Stimulated activated CD8-positive, alpha-beta memory T cell treated with anti-CD3 and anti-CD28 coated beads, Interleukin-7, amount 100 ng/mL, for 4 hours (primary cell): ENCODE measurements at places on chromosomes 6 and 20.

- DNase-seq, result no peak
These were observed 38.4 kb downstream of the KIF25 start for GRCh38 chr6:168035661-168036545.

GRCh38 chr6:26163427-26164119 lies 76.3 kb downstream of the HFE start:
- no peak for DNase-seq

DNA sequence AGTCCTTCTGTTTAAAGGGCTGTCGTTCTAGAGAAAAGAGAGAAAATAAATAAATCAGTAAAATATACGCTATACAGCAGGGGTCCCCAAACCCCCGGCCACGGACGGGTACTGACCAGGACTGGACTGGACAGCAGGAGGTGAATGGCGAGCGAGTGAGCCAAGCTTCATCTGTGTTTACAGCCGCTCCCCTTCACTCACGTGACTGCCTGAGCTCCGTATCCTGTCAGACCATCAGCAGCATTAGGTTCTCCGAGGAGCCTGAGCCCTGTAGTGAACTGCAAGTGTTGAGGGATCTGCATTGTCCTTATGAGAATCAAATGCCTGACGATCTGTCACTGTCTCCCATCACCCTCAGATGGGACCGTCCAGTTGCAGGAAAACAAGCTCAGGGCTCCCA lies 76.5 kb downstream of the ZNF217 start:
- DNase-seq, result no peak

DNA sequence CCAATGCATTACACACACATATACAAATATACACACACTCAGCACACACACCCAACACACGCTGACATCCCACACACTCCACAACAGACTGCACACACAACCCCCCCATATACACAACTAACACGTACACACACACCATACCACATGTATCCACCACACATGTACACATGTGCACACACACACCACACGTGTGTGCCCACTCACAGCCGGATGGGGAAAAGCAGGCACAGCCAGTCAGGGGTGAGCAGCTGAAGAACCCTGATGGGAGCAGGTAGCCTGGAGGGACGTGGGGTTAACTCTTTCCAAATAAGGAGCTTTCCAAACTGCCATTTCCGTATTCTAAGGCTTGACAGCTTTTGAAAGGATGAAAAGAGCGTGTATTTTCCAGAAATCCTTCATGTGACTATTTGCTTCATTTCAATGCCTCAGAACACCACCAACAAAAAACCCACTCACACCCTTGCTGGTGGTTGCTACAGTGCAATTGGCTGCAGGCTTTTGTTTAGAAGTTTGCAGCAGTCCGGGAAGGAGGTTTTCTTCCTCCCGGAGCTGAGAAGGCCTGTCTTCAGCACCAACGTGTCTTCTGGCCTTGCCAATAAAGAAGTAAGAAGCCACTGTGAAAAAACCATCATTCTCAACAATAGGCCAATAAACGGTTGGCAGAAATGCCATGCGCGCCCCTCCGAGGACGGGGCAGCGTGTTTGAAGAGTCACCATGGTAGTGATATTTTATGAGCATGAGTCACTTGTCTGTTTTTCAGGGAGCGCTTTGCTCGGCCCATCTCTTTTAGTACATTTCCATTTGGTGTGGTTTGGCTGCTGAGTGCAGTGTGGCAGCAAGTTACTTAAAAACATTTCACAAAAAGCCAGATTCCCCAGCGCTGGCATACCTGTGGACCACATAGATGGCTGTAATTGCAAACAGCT lies 131.3 kb upstream of the GMDS start:
- no peak for DNase-seq

- no peak for DNase-seq
These were observed 2.3 kb downstream of the KCNK15 start for GRCh38 chr20:44748005-44748370.

- no peak for DNase-seq
These were observed 988 bp downstream of the TXNDC5 start for GRCh38 chr6:7909323-7910276.

GRCh38 chr6:169669889-169670288 lies 31.9 kb downstream of the WDR27 start:
- no peak for DNase-seq

GRCh38 chr20:17646209-17646960 lies 35.7 kb downstream of the RRBP1 start:
- DNase-seq, result no peak

DNA sequence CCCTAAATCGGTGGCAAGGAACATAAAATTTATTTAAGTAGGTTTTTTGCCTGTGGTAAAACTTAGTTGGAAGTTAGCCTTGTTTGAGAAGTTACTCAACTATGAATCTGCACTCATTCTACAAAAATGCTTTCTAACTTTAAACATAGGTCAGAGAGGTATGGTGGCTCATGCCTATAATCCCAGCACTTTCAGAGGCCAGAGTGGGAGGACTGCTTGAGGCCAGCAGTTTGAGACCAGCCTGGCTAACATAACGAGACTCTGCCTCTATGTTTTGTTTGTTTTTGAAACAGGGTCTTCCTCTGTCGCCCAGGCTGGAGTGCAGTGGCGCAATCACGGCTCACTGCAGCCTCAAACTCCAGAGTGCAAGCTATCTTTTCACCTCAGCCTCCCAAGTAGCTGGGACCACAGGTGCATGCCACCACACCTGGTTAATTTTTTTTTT lies 16.2 kb downstream of the USP49 start:
- DNase-seq, result no peak

- DNase-seq, result no peak
These were observed 160.0 kb downstream of the SOD2 start for GRCh38 chr6:159533016-159533415.

DNA sequence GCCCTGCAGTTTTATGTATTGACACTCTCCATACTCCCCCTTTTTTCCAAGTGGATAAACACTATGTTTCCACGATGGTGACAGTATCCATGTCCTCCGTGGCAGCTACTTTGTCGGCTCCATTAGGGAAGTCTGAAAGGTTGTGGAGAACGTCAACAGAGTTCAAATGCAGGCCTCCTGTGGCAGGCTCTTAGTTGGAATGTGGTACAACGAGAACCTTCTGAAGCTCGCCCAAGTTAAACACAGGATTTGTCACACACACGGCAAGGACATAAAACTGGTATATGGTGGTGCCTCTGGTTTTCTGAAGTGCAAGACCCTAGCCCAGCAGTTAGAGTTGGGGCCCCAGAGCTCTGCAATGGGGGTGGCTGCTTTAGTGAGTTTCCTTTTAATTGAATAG lies 187.0 kb upstream of the TAB2 start:
- no peak for DNase-seq

- DNase-seq, result no peak
These were observed 198.4 kb downstream of the HAO1 start for GRCh38 chr20:7741866-7742265.

GRCh38 chr6:146916435-146917025 lies 287.7 kb upstream of the STXBP5 start:
- DNase-seq, result no peak

GRCh38 chr6:155628306-155628705 lies 172.7 kb upstream of the NOX3 start:
- no peak for DNase-seq

DNA sequence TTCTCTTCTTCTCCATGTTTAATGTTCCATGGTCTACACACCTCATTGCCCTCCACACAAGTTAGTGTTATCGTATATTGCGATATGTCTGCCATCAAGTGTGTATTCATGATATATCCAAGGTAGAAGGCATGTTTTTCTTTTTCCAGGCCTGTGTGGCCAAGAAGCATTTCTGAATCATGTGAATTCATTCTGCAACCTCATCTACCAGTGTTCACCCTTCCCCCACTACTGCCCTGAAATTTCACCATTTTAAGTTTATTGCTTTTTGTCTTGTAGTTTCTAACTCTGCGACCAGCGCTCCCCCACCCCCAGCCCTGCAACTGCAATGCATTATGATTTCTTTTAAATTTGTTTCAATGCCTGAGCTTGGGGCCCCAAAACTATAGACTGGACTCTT lies 618.0 kb upstream of the FLRT3 start:
- no peak for DNase-seq

GRCh38 chr6:150640556-150641209 lies 41.0 kb downstream of the PLEKHG1 start:
- DNase-seq, result no peak

- no peak for DNase-seq
These were observed 290.9 kb downstream of the CDC5L start for GRCh38 chr6:44678252-44678935.

DNA sequence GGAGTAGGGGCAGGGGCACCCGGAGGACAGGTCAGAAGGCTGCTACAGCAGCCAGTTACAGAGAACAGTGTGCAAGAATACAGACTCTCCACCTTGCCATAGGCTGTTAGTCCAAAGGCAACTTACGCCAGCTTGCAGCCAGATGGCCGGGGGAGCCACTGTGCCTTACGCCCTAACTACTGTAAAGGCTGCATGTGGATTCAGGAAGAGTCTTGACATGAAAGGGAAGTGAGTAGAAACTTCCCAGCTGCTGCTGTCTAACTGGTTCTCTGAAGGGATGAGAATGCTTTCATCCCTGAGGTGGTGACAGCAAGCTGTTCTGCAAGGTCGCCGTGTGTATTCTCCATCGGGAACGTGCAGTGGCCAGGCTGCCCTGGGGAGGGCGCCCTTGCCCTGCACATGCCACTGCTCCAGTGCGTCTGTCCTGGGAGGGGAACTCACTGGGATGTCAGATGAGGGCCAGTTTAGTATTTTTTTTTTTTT lies 46.1 kb downstream of the LYRM4 start:
- DNase-seq, result no peak

DNA sequence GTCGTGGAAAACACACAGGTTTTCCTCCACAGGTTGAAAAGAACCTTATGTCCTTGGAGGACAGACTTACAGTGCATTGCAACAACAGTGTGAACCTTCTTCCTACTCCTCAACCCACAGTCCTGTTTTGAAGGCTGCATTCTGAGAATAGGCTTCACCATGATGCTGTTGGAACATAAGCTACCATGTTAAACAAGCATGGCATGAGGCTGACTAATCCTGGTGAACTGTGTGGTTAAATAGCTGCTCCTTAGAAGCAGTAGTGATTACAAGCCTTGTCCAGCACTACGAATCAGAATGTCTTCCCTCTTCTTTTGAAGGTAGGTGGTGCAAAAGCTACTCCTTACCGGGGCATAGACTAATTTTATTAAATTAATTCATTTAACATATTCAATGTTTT lies 368.5 kb upstream of the EPHA7 start:
- no peak for DNase-seq
